ENCODE measurements at places on chromosomes 7 and 10.
A peak's percentile ranks its signal among the peaks of the same experiment; 100 is the strongest.

DNA sequence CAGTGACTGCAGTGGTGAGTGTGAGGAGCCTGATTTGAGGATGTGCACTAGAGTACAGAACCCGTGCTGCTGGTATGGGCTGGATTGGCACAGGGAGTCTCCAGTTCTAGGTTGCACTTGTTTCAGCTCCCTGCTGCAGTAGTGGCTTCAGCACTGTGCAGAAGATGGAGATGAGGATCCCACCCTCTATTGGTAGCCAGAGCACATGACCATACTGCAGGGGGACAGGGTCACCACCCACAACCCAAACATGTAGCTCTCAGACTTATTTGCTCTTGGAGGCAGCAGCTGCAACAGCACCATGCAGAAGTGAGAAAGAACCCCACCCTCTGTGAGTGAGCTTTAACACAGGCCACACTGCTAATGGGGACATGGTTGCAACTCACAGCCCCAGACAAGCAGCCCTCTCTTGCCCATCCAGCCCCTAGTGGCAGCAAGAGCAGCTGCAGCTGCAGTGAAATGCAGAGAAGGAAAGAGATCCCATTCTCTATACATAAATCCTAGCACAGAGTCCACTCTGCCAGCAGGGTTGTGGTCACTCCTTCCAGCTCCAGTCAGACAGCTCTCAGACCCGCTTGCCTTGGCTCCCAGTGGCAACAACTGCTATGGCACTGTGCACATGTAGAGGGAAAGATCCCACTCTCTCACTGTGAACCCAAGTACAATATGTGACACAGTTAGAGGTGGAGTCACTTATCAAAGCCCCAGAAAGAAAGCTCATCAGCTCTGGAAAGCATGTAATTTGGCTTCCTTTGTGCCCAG, 51.4 kb upstream of the SCIN start:
- DNase-seq, result peak; percentile 38

- no peak for DNase-seq
Measured at GRCh38 chr7:99737726-99738125, 2.7 kb upstream of the CYP3A7 start.

GRCh38 chr10:93309062-93309461, 173.1 kb downstream of the MYOF start:
- no peak for DNase-seq

DNA sequence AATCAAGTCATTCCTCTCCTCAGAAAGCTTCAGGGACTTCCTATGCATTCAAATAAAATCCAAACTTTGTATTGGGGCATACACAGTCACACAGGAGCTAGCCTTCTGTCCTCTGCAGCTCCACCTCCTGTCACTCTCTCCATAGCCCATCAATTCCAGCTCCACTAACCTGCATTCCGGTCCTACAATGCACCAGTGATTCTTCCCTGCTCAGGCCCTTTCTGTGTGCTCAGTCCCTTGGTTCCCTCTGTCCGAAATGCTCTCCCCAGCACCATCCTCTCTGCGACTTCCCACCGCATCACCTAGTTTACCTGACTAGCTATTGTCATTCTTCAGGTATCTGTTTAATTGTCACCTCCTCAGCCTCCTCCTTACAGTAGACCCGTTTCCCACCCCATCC, 26.4 kb upstream of the YAE1 start:
- peak; percentile 30 for DNase-seq

DNA sequence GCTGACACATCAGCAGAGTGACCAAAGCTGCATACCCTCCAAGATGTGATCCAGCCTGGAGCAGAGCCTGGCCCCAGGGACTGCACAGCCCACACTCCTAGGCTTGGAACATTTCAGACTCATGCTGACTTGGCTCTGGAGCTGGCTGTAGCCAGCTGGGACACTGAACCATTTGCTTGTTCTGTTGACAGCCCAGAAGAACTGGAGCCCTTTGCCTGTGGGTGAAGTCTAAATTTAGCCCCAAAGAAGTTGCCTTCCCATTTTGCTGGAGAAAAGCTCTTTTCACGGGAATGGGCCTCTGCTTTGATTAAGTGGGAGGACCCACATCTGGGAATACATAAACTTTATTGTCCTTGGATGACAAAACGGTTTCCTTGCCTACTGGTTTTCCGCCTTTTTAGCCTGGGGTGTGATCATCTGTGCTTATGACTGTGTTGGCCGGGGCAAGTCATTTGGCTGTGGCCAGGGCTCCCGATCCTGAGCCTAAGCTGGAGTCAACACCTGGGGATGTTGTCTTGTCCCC, 186.2 kb upstream of the BMPER start:
- DNase-seq, result no peak

DNA sequence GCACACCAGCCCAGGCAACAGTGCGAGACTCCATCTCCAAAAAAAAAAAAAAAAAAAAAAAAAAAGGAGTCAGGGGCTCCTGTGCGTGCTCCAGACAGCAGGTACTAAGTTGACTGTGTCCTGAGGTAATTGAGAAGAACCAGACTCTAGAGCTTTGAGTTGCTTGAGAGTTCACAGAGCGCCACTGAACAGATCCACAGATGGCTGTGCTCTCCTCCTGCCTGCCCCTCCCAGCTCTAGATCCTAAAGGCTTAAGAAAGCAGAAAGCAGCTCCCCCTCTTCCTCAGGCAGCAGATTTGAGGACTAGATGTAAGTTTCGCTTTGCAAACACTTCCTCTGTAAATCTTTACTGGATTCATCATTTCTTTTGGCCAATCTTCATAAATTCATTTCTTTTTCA, 38.7 kb downstream of the SHH start:
- DNase-seq, result no peak

DNA sequence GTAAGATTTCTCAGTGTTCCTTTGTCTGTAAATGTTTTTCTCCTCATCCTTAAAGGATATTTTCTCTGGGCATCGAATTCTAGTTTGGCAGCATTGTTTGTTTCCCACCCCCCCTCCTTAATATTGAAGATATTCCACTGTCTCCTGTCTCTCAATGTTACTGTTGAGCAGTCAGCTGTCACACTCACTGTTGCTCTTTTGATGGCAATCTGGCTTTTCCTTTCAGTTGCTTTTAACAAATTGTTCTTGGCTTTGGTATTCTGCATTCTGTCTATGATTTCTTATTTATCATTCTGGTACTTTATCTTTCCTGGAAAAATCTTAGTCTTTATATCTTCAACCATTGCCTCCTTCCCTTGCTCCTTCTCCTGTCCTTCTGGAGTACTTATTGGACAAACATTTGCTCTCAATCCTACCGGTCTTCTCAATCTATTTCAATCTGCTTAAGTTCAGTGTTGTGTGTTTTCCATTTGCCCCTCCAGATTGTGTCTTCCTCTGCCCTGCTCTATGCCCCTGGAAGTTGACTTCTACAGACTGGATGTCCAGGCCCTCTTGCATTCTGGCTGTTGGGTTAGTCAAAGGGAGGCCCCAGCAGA, 9.3 kb upstream of the GTPBP4 start:
- no peak for DNase-seq

DNA sequence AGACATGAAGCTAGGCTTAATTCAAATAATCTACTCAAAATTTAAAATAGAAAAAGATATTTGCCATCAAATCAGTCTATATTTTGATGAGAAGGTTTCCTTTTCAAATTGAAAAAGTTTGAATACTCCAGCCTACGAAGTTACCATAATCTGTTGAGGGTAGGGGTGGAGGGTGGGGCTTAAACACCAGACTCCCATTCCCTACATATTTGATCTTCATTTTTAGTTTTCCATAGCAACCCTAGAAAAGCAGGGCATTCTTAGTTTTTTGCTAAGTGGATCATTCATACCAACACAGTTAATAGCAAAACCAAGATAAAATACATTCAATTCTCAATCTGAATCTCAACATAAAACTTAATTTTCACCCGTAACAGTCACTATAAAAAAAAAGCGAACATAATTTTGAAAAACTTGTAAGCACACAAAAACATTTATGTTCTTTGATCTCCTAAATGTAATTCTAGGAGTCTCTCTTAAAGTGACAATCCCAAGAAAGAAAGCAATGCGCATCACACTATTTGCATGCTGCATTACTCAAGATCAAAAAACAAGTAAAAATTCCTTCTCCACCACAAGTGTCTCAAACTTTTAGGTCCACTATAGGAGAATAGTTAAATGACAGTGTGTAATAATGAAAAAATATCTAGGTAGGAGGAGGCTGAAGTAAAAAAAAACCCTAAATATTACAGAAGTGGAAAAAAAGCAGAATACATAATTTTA, 30.8 kb downstream of the TMEM209 start:
- no peak for DNase-seq

GRCh38 chr7:139186146-139186545, 44.9 kb upstream of the UBN2 start:
- no peak for DNase-seq

GRCh38 chr7:137981668-137982067, 20.2 kb downstream of the CREB3L2 start:
- DNase-seq, result no peak

DNA sequence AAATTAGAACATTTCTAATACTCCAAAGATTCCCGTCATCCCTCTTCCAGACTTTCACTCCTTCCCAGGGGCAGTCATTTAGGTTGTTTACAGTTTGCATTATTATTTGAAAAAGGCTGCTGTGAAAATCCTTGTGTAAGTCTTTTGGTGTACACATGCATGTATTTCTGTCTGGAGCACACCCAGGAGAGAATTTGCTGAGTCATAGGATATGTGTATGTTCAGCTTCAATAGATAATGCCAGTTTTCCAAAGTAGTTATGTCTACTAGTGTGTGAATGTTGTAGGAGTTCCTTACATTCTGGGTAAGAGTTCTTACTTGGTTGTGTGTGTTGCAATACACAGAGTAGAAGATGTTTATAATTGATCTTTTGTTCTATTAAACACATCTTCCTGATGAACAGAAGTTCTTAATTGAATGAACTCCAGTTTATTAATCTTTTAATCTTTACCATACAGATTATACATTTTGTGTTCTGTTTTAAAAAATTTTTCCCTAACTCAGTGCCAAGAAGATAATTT, 25.3 kb downstream of the CROT start:
- no peak for DNase-seq

DNA sequence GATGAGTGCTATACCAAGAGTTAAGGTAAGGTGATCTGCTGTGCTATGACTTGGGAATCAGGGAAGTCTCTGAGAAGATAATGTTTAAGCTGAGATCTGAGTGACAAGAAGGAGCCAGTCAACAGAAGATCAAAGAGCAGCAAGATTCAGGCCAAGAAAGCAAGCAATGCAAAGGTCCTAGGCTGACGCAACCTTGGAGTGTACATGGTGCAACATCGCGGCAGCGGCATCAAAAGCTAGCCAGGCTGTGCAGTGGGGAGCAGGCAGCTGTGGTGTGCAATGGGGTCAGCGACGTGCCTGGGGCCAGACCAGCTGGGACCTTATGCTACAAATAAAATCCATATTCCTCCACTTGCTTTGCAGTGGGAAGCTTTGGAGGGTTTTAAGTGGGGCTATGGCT, 324.1 kb downstream of the LRMDA start:
- no peak for DNase-seq

DNA sequence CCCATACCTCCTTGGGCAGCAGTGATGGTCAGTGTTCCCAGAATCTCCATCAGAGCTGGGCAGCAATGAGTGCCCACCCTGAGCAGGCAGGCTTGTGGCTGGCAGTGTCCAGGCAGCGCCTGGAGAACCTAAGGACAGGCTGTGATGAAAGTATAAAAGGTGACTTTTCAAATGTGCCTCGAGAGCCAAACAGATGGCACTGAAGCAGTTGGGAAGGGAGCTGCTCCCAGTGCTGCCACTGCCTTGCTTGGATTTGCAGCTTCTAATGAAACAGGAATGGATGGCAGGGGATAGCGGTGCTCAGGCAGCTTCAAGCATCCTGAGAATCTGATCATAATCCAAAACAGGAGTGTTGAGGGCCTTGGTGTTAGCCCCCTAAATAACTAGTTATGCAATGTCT, 179.8 kb upstream of the AOAH start:
- no peak for DNase-seq

DNA sequence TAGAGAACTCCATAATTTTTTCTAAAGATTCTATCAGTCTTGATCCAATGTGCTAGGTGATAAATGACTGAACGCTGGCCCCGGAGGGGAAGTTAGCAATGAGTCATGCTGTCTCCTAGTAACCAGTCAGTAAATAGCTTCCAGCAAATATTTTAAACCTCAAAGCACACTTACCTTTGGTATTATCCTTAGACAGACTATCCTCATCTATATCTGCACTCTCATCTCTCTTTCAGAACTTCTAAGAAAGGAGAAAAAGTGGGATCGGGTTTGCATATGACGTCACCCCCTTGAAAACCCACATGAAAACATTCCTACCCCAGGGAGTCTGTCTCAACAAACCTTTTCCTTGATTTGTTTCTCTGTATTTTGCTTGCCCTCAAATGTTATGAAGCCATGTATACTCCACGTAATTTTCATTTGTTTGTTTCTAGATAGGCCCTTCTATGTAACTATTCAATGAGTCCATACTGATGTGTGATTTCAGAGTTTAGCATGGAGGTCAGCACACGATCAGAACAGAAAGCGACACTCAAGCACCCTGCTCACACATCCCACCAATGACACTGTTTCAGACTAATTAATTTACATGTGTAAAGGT, 174.9 kb upstream of the NRP1 start:
- no peak for DNase-seq

DNA sequence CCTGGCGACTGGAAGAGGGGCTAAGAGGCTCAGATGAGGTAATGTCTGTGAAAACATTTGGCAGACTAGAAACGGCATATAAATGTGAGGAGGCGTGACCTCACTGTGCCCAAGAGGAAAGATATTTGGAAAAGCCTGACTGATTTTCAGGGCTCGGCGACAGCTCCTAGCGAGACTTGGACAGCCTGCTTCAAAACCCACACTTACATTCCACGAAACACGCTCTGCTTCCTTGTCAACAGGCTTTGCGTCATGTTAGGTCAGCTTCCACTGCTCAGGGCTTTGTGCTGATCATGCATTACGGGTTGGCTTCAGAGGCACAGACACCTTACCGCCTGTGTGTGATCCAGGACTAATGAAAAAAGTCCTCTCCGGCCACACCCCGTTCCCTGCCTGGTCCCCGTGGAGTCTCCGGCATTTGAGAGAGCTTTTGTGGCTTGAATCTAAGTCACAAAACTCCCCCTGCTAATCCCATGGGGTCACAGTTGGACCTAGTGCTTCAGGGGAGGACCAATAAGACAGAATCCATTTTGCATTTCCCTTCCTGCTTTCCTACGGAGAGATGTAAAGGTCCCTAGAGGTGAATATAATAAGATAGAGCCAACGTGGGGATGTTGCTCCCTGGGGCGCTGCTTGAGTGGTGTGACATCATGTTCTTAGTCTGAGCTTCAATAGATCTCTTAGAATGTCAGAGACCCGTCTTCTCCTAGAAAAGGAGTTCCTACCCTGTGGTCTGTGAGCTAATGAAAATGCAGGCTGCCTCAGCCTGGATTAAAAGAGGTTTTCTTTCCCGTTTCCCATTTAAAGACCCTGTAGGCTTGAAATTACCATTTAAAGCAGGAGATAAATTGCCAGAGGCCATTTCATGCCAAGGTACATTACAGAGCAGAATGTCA, 25.5 kb downstream of the FGFBP3 start:
- DNase-seq, result peak; percentile 38

- DNase-seq, result no peak
Measured at GRCh38 chr10:114551636-114551972, 106.5 kb downstream of the ABLIM1 start.

Measured in H7 (cell line).